ENCODE measurements at places on chromosomes 3 and 15.

- DNase-seq: no peak
Measured at GRCh38 chr3:87333393-87333892, 57.1 kb upstream of the POU1F1 start.

- DNase-seq: no peak
Measured at GRCh38 chr3:134933997-134934396, 138.9 kb downstream of the EPHB1 start.

- no peak for DNase-seq
Measured at GRCh38 chr15:56202701-56203100, 41.0 kb downstream of the RFX7 start.

GRCh38 chr3:110165370-110165743 is 828.0 kb upstream of the DPPA4 start:
- no peak for DNase-seq

All from cortex of kidney (tissue), 1 donor.